ENCODE measurements at places on chromosomes 4 and X.
A peak's percentile ranks its signal among the peaks of the same experiment; 100 is the strongest.

- DNase-seq, result no peak
Observed at GRCh38 chr4:19803406-19803805, 448.3 kb upstream of the SLIT2 start.

DNA sequence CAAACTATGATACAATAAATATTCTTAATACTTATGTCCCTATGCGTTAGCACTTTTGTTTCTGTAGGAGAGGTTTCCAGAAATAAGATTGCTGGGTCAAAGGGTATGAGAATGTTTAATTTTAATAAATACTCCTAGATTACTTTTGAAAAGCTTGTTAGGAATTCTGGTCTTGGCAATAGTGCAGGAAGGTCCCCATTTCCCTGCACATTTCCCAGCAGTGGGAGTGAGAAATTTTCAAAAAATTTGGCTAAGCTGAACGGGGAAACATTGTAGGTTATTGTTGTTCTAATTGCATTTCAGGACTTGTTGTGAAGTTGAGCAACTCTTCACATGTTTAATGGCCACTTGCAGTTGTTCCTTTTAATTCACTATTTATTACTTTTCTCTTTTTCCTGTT lies 27.1 kb downstream of the IGFBP7 start:
- no peak for DNase-seq

- DNase-seq, result no peak
Observed at GRCh38 chrX:68433155-68433980, at the start of gene OPHN1. Gene OPHN1, minus strand, starts transcription at chrX:68433495. Its CDS starts 475 bp downstream, at chrX:68433020.

GRCh38 chrX:49184294-49185281 lies 1.6 kb downstream of the PRICKLE3 start:
- DNase-seq, result no peak

- no peak for DNase-seq
Observed at GRCh38 chrX:141924293-141924692, 20.6 kb downstream of the MAGEC1 start.

DNA sequence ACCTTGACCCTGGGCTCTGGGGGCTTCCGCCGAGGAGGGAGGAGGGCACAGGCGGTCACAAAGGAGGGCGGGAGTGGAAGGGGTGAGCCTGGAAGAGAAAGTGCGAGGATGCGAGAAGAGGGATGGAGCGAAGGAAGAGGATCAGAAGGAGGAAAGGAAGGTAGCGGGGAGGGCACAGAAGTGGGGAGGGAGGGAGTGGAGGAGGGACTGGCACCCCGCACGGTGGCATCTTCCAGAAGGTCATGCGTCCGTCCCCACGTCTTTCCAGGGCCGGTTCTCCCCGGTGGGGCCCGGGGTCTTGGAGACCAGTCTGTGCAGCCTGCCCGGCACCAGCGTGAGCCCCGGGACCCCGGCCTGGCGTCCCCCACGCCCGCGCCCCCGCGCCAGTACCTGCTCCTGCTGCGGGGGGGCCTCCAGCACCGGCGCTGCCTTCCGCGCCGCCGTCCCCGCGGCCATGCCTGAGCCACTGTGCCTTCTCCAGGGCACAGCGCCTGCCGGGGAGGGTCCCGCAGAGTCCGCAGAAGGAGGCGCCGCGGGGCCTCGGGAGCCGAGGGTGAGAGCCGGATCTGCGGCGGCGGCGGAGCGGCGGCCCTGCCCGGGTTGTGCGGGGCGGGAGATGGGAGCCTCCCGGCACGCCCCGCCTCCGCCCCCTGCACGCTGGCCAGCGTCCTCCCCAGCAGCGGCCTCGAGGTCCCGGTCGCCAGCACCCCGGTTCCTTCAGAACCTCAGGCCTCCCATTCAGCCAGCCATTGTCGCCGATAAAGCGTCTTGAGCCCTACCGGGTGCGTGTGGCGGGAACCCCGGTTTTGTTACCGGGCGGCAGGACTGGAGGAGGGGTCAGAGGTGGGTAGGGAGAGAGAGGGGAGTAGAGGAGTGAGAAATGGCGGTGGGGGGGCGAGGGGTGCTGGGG lies at the start of gene RNF175:
Gene RNF175 (minus strand): TSS at position 618 of the 910 bp plus-strand sequence. CDS start 162 bp downstream, at position 456.
- no peak for DNase-seq

DNA sequence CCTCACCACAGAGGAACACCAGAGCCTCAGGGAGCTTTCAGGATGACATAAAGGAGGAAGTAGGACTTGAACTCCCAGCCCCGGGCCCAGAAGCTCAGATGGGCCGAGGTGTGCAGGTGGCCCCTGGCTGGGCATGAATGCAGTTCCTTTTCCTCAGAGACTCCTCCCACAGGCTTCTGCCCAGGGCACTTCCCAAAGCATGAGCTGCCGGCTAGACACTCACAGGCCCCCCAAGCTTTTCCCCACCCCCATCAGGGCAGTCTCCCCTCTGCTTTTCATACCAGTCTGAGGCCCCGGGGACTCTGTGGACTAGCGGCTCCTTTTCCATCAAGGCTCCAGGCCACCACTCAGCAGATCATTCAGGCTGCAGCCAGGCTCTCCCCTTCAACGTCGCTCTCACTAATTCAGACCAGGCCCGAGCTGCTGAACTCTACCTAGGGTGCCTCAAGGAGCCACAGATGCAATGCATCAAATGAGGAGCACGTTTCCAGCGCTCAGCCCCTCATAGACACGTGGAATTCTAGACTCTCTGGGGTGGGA lies 36.9 kb downstream of the HMX1 start:
- no peak for DNase-seq

- no peak for DNase-seq
Observed at GRCh38 chr4:176230836-176231235, 35.5 kb upstream of the SPATA4 start.

- no peak for DNase-seq
Observed at GRCh38 chrX:150464001-150464400, 100.9 kb downstream of the MAMLD1 start.

DNA sequence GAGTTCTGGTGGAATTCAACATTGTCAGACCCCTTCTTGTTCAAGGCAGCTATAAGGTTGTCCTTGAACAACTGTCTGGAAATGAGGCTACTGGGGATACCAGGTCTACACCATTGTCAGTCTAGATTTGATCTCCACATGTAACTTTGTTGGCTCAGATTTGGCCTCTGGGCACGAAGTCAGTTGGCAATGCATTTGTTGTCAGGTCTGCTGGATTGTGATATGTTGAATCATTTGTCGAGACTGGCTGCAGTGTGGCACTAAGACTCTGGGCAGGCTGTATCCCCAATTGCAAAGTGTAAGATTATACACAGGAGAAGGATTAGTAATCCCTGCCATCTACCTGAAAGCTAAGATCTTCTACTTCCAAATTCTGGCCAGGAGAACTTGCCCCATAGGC lies 26.5 kb downstream of the ZNF81 start:
- no peak for DNase-seq

DNA sequence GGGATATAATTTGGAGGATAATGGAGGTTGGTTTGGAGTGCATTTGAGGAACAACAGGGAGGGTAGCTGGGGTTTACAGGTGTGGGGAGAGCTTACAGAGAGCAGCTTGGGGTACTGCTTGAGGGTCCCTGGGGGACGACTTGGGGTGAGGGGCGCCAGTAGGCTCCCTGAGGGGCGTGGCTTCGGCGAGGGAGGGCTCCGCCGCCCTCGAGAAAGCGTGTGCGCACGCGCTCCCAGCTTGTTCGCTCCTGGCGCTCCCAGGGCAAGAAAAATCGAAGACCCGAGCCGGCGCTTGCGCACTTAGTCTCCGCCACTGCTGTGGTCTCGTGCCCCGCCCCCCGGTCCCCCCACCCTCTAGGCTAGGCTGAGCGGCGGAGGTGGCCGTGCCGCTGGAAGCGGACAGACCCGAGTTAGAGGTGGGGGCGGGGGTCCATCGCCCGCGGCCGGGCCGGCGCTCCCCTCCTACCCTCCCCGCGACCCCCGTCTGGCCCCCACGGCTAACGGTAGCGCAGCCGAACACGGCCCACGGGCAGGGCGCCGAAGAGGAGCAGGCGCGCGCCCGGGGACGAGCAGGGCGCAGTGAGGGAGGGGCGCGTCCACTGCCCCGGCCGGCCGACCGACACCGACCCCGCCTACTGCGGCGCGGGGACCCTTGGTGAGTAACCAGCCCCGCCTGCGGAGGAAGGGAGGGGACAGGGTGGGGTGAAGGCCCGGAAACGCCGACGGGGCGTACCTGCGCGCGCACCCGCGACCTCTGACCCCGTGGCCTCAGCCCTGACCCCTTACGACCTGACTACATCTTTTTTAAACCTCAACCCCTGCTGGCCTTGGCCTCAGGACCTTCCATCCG lies 5.4 kb upstream of the CCDC120 start:
- DNase-seq, result peak; percentile 43

- no peak for DNase-seq
Observed at GRCh38 chr4:186887291-186887700, 163.6 kb upstream of the FAT1 start.

- no peak for DNase-seq
Observed at GRCh38 chrX:121666171-121666570, 618.8 kb downstream of the GLUD2 start.

DNA sequence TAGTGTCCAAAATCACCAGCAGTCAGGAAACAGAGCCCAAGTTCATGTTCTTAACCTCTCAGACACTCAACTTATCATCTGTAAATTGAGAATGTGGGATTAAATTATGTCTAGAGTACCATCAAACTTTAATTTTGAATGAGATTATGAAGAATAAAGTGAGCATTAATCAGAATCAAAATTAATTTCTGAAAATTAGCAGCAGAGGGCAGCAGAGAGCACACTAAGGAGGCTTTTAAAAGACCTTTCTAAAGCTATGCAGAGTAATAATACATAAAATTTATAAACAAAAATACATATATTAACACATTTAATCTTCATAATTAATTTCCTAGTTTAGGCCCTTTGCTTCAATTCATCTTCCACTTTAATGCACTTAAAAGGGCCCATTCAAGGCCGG lies 7.1 kb downstream of the TASL start:
- DNase-seq, result no peak

- DNase-seq, result no peak
Observed at GRCh38 chr4:150318527-150318926, 240.3 kb downstream of the DCLK2 start.

DNA sequence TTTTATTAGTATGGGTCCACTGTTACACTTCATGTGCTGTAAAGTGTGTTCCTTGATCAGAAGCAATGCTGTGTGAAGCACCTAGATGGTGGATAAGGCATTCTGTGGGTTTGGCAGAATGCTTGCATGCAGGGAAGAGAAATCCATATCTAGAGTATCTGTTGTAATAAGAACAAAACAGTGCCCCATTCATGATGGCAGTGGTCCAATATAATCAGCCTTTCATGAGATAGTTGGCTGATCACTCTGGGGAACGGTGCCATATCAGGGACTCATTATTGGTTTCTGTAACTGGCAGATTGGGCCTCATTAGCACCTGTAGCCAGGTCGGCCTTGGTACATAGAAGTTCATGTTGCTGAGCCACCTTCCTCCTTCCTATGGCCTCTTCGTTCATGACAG lies 28.7 kb downstream of the STIM2 start:
- DNase-seq, result no peak

DNA sequence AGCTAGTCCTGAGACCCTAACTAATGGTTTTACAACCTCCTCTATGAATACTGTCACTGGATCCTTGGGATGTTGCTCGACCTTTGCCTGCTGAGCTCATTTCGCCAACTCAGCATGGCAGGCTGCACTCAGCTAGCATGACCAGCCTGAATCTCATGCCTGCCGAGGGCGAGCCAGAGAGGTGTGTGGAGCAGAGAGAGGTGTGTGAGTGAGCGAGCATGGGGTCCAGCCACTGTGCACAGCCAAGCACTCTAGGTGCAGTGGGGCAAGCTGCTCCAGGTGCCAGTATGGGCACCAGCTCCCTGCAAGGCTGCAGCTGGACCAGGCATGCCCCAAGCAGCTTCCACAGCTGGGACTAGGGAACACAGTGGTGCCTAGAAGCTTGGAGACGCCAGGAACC lies 410.9 kb downstream of the PCDH10 start:
- DNase-seq, result no peak

GRCh38 chr4:145815626-145816025 lies 123.0 kb downstream of the ZNF827 start:
- no peak for DNase-seq

- no peak for DNase-seq
Observed at GRCh38 chr4:93216646-93217045, 611.9 kb upstream of the ATOH1 start.

- DNase-seq, result no peak
Observed at GRCh38 chr4:138299881-138300280, 57.7 kb upstream of the SLC7A11 start.

DNA sequence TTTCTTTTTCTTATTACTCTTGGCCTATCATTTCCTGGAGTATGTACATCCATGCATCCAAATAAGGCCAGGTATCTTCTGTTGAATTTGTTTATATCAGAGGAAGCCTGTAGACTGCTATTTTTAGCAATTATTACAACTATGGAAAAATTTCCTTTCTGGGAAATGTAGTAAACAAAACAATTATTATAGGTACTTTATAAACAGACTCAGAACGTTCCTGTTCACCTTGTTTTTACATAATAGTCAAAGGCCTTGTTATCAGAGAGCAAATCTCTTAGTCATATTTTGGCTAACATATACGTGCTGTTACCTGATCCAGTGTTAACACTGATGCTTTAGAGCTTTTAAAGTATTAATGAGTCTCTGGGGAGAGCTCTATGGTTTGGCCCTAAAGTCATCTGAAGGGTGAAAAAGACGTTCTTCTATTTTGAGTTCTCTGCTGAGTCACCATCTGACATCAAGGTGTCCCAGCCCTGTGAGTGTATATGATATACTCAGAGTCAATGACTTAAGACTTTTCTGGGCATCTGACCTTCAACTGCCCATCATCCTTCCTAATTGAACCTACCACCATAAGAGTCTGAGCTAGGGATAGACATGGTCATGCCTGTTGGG lies 7.3 kb downstream of the SPARCL1 start:
- DNase-seq, result no peak

- no peak for DNase-seq
Observed at GRCh38 chrX:119236623-119237561, 807 bp downstream of the PGRMC1 start.

DNA sequence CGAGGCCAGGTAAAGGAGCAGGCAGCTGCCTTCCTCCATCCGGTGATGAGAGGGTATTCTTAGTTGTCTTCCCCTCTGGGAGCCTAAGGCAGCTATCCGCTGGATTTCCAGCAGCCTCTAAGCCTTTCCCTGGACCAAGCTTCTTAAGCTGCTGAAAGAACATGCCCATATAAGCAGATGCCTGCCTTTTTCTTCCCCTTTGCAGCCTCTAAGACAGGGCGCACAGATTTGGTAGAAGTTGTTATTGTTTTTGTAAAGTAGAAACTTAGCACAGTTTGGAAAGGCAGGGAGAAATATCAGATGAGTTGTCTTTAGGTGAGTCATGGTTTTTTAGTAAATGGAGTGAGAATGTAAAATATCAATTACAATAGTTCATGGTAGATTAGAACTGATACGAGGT lies 210.8 kb downstream of the ARHGAP10 start:
- no peak for DNase-seq

GRCh38 chr4:48127682-48128404 lies 6.2 kb downstream of the TXK start:
- peak; percentile 35 for DNase-seq

DNA sequence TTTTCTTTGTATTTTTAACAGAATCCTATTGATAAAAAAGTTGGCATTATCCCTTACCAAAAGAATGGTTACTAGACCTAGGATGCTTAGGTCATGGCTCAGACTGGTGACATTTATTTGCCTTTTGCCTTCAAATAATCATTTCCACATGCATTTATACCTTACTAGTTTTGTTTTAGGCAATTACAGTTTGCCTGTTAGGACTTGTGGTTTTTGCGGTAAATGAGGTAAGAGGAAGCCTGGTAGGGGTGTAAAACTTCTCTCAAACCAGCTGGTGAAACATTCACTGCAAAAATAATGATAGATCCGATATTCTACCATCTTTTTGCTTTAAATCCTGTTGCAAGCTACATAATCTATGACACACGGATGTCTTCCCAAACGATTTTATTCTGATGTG lies 12.1 kb downstream of the LAMP2 start:
- no peak for DNase-seq
